ENCODE measurements at places on chromosomes 2 and 18.

DNA sequence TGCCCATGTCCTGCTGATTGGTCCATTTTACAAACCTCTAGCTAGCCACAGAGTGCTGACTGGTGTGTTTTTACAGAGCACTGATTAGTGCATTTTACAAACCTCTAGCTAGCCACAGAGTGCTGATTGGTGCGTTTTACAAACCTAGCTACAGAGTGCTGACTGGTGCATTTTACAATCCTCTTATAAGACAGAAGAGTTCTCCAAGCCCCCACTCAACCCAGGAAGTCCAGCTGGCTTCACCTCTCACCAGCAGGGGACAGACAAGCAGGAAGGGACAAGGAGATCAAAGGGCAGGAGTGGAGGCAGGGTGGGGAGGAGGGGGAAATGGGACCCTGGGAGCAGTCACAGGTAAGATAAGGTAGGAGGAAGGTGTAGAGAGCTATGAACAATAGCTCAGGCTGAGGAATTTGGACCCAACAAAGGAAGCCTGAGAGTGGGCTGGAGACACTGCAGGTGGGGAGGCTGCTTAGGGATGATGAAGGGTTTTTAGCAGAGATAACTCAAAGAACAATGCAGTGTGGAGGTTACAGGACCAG is 37.1 kb downstream of the SH2D6 start:
- DNase-seq: no peak

- DNase-seq: no peak
These were observed 78.4 kb downstream of the BMPR2 start for GRCh38 chr2:202454536-202454935.

DNA sequence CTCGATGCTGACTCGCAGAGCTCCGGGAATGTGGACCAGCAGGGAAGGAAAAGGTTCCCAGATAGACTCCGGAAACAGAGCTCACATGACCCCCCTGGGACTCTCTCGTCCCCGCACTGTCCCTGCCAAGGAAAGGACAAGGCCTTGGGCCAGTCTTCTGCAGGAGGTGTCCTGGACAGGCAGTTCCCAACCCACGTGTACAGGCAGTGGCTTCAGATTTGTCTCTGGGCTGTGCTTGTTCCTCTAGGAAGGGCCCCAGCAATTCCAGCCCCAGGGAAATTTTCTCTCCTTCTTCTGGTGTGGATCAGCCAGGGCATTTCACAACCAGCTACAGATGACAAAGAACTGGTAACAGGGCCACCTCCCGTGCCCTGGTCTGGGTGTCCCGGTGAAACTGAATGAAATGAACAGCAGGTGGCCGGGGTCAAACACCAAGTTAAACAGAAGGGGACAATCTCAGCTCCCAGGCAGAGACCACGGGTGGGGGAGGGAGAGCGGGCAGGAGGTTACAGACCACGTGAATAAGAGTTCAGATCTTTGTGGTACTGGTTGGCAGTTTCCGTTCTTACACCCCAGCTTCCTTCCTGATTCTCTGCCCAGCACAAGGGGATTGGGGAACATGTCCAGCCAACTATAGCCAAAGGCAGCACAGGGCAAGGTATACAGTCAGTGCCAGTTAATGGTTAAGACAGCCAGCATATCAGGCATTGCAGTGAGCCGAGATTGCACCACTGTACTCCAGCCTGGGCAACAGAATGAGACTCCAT is 52.2 kb upstream of the CAB39 start:
- no peak for DNase-seq

GRCh38 chr18:9860682-9861081 is 25.1 kb upstream of the TXNDC2 start:
- DNase-seq: no peak

GRCh38 chr2:120791243-120791961 is 55.7 kb downstream of the GLI2 start:
- DNase-seq: no peak

GRCh38 chr2:113150258-113150601 is 22.8 kb downstream of the IL1RN start:
- DNase-seq: no peak

DNA sequence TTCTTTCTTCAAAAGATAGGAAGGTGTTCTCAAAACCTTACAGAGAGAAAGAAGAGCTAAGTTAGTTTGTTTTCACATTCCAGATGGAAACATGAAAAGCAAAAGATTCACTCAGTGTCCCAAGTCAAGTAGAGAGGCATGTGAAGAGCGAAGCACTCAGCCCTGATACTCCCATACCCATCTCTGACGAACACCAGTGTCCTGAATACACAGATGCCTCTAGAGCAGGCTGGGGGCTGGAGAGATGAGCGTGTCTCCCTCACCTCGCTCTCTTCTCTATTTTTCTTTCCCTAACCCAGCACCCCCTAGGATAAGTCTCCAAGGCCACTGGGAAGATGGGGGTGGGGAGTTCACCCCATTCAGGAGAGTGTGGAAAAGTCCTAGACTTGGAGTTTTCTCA is 227.8 kb downstream of the TMEM163 start:
- DNase-seq: no peak

DNA sequence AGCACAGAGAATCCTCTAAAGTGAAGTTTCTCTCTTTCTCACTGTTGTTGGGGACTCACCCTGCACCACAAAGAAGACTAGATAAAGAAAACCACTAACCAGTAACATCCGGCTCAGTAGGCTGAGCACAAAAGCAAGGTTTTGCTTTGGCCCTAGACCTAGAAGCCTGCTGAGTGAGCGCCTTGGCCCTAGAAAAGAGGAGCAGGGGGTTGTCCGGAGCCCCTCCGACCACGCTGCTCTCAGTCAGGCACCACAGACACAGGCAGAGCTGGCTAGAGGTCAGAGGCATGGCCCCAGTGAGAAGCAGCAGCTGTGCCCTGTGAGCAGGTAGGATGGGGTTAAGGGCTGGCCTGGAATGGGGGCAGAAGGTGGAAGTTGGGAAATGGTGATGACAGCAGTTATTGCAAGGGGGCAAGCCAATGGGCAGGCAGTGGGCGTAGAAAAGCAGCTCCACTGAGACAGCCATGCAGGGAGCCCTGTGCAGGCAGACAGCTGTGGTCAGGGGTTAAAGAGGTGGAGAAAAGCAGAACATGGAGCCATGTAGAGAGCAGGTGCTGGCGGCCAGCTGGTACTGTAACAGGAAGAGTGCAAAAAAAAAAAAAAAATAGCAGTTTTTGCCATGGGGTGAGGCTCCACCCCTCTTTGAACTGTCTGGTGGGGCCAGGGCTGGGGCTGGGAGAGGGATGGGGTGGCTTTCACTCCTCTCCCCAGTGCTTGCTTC is 36.9 kb upstream of the SLC14A1 start:
- DNase-seq: peak; percentile 39

GRCh38 chr2:64203858-64204632 is 59.8 kb upstream of the PELI1 start:
- peak; percentile 39 for DNase-seq

DNA sequence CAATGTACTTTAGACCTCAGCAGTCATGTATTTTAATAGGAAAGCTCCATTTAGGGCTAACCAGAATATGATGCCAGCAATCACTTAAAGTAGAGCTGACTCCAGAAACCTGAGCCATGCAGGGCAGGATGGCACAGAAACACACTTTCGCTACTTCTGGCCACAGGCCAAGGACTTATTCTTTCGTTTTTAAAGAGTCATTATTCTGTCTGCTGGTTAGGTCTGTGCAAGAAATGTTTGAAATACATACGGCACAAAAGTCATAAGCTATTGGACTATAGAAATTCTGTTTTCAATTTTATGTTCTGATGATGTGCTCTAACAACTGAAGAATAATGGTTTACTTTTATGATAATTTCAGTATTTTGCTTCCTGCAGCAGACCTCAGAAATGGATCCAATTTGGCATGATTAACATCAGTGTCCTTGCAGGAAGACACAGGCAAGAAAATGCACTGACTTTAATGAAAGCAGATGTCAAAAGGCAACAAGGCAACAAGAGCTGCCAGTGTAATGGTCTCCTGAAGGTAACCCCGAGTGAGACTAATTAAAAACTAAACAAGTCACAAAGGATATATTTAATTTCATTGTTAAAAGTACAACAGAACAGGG is 114.4 kb upstream of the CHRNA1 start:
- peak; percentile 45 for DNase-seq

- no peak for DNase-seq
These were observed 82.8 kb upstream of the HAAO start for GRCh38 chr2:42874949-42875801.

DNA sequence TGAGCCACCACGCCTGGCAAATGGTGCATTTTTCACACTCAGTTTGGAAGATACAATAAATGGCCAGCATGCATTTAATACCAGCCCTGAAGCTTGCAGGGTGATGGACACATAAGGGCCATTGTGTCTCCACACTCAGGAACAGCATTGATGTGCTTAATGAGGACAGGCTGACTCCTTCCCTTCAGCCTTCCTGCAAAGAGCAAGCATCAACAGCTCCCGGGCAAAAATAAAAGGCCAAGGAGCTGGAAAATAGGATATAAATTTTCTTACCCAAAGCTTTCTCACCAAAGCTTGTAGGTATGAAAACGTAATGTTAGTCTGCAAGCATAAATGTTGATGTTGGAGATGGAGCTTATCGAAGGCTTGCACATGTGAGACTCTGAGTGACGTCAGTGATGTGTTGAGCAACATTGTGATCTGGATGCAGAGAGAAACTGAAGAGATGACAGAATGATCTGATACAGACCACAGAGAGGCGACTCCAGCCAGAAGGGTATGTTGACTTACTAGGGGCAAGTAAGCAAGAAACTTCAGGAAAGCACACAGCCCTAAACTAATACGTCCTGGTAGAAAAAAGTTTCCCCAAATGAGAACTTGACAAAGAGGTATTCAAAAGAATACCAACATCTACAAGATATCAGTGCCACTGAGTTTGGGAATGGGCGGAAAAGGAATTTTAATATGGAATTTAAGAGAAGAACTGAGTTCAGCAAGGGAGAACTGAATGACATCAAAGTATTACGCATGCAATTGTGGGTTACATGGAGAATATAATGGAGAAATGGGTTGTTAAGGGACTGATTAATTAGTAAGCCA is 256.5 kb downstream of the TGIF1 start:
- DNase-seq: no peak

DNA sequence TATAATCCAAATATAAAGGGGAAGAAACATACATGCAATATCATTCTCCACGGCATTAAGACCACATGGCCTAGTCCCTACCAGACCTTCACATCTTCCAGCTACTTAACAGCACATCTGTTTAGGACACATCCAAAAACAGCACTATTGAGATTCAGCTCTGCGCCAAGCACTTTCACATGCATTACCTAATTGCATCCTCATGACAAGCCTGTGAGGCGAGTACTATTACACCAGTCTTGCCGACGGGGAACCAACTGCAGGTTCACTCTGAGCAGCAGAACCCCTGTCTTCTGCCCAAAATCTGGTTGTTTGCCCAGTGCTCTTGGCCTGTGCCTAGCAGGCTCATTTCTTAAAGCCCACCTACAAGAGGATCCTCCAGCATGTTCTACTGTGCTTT is 66.7 kb downstream of the AAK1 start:
- DNase-seq: no peak

GRCh38 chr2:48205137-48205798 is 299.0 kb upstream of the FBXO11 start:
- no peak for DNase-seq

- no peak for DNase-seq
These were observed 12.0 kb upstream of the NTSR2 start for GRCh38 chr2:11681722-11682589.

DNA sequence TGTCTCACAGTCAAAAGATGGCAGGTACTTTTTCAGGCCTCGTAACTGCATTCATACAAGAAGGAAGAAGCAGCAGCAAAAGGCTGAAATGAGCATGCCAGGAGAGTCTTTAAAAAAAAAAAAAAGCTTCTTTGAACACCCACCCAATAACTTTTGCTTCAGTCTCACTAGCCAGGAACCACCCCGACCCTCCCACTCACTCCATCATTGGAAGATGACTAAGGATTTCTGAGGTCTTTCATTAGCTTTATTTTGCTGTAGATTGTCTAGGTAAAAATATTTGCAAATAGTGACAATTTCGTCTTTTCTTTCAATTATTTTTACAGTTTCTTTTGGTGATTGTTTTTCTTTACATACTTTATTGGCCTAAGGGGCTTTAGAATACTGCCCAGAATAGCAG is 37.9 kb downstream of the RBBP8 start:
- DNase-seq: no peak

GRCh38 chr2:45986509-45986908 is 310.7 kb upstream of the EPAS1 start:
- DNase-seq: no peak

GRCh38 chr2:152465541-152465940 is 130.6 kb downstream of the FMNL2 start:
- no peak for DNase-seq

GRCh38 chr18:34115409-34116081 is 109.2 kb downstream of the NOL4 start:
- no peak for DNase-seq

GRCh38 chr2:196980473-196980872 is 54.0 kb upstream of the PGAP1 start:
- peak; percentile 93 for DNase-seq

DNA sequence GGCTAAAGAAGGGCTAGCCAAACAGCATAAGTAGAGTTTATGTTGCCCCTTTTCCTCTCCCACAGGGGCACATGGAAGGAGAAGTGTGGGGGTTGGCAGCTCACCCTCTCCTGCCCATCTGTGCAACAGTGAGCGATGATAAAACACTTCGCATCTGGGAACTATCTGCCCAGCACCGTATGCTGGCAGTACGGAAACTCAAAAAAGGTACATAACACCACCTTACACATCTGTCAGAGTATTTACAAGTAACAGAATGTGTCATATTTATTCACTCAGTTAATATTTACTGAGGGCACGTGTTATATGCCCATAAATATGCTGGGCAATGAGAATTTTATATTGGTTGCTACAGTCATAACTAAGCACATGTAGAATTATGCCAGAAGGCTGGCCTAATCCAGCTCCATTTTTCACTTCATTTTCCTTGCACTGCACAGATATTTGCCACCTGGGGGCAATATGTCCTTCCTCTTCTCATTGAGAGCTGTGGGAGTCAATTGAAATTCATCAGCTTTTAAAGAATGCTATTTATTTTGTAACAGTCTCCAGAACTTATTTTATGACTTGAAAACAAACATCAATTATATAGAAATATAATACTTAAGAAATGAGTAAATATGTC is 150.6 kb downstream of the RTN4 start:
- no peak for DNase-seq

- peak; percentile 30 for DNase-seq
These were observed 110.7 kb downstream of the RAB3GAP1 start for GRCh38 chr2:135162786-135163185.

All from NCI-H2227 treated with DMSO at 0.1 percent for 48 hours (cell line).